Chondrocyte (in vitro differentiated cells): ENCODE measurements at places on chromosomes 4 and X. TPM values are rescaled to one million over a fixed set of nuclear protein-coding genes. Genes with fewer than 3 reads are reported as not detected.

OPRPN gene
- not detected in 3 replicates for total RNA-seq

SLC26A1 gene
- 0.72 to 1.6 TPM (median 0.75 TPM) in 3 replicates for total RNA-seq

VSIG4 gene
- total RNA-seq, result not detected in 3 replicates

RPS6KA3 gene
- total RNA-seq, result 18.4 to 19.5 TPM (median 18.8 TPM) in 3 replicates

PASD1 gene
- total RNA-seq, result not detected in 3 replicates

HTRA3 gene
- 0.68 to 4.8 TPM (median 3.5 TPM) in 3 replicates for total RNA-seq

PITX2 gene
- total RNA-seq, result 0.64 to 1.0 TPM in 2 of 3 replicates, not detected in the other

SASH3 gene
- total RNA-seq, result not detected in 3 replicates

ODAM gene
- total RNA-seq, result not detected in 3 replicates

FANCB gene
- total RNA-seq, result 3.0 to 7.1 TPM (median 3.2 TPM) in 3 replicates

SMS gene
- 73.0 to 131 TPM (median 129 TPM) in 3 replicates for total RNA-seq

GRCh38 chr4:3671571-3672464 lies 94.4 kb upstream of the ADRA2C start:
- DNase-seq, result peak; percentile 55
- H3K36me3 ChIP-seq, result no peaks in the 10 kb centered on the region
- H3K27me3 ChIP-seq, result peaks cover 16% of the 10 kb centered on the region

GRCh38 chr4:61049018-61049417 lies 151.1 kb upstream of the ADGRL3 start:
- no peak overlapping the region for H3K27ac ChIP-seq
- no peak overlapping the region for H3K4me3 ChIP-seq
- no peaks in the 10 kb centered on the region for H3K27me3 ChIP-seq
- no peaks in the 10 kb centered on the region for H3K36me3 ChIP-seq
- no peaks in the 10 kb centered on the region for H3K4me1 ChIP-seq

DNA sequence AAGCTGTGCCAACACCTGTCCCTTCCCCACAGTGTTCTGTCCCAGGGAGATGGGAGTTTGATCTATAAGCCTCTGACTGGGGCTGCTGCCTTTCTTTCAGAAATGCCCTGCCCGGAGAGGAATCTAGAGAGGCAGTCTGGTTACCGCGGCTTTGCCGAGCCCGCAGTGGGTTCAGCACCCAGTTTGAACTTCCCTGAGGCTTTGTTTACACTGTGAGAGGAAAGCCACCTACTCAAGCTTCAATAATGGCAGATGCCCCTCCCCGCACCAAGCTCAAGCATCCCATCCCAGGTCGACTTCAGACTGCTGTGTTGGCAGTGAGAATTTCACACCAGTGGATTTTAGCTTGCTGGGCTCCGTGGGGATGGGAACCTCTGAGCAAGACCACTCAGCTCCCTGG lies 33.3 kb upstream of the ARSJ start:
- no peak overlapping the region for H3K4me3 ChIP-seq
- peaks cover 13% of the 10 kb centered on the region for H3K4me1 ChIP-seq
- H3K36me3 ChIP-seq, result peaks cover 9% of the 10 kb centered on the region
- no peak for DNase-seq
- no peak overlapping the region for H3K27ac ChIP-seq

DNA sequence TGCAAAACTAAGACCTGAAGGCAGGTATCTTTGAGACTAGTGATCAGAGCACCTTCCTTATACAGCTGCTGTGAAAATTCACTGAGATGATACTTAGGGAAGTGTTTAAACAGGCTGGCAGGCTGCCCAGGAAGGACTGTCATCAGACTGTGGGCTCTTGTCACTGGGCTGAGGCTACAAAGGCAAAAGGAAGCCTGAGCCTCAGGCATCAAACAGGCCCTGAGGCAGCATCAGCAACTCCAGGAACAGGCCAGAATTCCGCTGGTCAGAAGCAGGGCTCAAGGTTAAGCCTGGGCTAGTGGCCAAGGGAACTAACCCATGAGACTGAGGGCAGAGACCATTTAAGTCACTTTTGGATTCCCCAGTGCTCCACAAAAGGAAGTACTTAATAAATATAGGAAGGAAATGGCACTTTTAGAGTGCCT lies 12.8 kb downstream of the PJA1 start:
- H3K4me1 ChIP-seq, result no peaks in the 10 kb centered on the region
- no peaks in the 10 kb centered on the region for H3K36me3 ChIP-seq
- H3K27me3 ChIP-seq, result no peaks in the 10 kb centered on the region

DNA sequence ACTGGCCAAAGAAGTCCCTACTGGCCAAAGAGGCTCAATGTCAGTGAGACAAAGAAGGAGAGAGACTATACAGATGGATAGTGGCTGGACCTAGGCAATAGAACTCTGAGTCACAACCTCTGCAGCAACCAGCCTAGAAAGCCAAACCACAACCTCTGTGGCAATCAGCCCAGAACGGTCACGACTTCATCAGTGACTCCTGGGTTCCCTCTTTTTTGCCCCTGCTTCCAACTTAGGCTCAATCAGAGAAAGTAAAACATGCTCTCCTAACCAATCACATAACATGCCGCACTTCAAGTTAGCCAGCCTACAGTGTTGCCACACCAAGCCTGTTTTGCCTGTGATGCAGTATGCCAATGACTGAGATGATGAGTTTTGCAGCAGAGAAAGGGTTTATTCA lies 203.4 kb downstream of the ANAPC10 start:
- H3K4me1 ChIP-seq, result no peaks in the 10 kb centered on the region
- no peak for DNase-seq

GRCh38 chr4:48913346-48913745 lies 6.8 kb upstream of the OCIAD2 start:
- peak overlapping the region; percentile 89 for H3K27ac ChIP-seq
- no peaks in the 10 kb centered on the region for H3K27me3 ChIP-seq
- H3K4me1 ChIP-seq, result peaks cover 15% of the 10 kb centered on the region
- no peak overlapping the region for H3K4me3 ChIP-seq
- H3K36me3 ChIP-seq, result no peaks in the 10 kb centered on the region

GRCh38 chr4:37780444-37781130 lies 45.9 kb upstream of the PGM2 start:
- DNase-seq, result no peak
- no peaks in the 10 kb centered on the region for H3K27me3 ChIP-seq
- H3K36me3 ChIP-seq, result no peaks in the 10 kb centered on the region
- H3K4me1 ChIP-seq, result no peaks in the 10 kb centered on the region

DNA sequence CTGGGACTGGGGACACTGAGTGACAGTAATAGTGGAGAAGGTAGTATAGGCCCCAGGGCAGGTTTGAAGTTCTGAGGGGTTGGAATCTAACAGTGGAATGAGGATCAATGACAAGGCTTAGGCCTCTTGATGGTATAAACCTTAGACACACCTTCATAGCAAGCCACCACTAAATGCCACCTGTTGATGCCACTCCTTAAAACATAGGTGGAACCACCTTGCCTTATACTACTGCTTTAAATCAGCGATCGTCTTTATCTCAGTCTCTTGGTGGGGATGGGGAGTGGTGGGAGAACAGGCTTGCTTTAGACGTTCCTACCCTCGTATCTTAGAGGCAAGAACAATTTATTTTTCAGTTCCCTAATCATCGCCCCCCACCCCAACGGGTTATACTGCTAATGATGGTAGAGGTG lies 1.2 kb downstream of the RAB33B start:
- H3K4me3 ChIP-seq, result peak overlapping the region; percentile 97
- no peaks in the 10 kb centered on the region for H3K36me3 ChIP-seq
- DNase-seq, result no peak
- H3K27ac ChIP-seq, result peak overlapping the region; percentile 13

DNA sequence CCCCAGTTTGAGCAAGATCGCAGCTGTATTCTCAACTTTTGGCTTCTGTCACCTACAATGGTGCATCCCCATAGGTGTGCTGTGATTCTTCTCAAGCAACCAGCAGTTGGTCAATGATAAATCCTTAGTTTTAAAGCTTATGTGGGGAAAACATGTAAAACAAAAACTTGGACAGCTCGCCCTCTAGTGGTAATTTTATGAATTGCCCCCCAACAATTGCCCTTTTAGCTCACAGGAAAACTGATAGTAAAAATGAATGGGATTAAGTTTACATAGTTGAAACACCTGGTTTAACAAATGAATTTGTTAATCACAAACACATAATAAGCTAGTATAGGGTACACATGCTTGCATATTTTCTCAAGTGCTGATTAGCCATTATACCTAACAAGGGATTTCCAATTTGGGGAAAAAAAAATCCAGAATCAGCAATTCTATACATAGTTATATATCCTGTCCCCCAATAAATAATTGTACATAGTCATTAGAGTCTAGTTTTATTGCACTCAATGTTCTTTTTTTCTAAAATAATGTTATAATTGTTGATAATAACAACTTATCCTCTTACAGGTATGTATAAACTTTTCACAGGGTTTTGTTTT lies 30.1 kb downstream of the TEX13A start:
- no peak overlapping the region for H3K27ac ChIP-seq
- no peak overlapping the region for H3K4me3 ChIP-seq
- no peaks in the 10 kb centered on the region for H3K4me1 ChIP-seq
- H3K27me3 ChIP-seq, result peaks cover 3% of the 10 kb centered on the region
- H3K36me3 ChIP-seq, result no peaks in the 10 kb centered on the region
- no peak for DNase-seq

DNA sequence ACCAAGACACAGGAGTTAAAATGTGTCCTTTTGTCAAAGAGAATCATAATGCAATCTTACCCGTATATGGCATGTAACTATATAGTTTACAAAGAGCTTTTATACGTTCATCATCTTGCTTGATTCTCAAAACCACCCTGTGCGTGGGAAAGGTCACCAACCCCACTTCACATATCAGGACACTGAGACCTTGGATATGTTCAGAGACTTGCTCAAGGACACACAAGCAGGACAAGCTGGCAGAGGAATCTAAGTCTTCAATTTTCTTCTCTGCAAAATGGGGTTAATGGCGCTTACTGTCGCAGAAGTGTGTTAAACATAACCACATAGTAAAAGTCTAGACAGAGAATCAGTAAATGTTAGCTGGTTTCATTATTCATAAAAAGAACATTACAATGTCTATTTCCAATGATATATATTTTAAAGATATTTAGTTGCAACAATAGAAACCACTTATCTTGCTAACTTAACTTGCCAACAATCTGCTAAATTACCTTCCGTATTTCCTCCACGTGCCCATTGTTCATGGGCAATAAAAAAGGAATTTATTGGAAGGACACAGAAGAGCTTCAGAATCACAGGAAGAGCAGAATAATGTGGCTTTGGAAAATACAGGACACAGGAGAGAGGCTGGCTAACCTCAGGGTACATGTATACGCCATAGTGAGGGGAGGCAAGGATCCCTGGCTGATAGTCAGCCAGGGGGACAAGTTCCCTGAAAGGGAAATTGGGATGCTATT lies 64.6 kb upstream of the TAPT1 start:
- H3K4me1 ChIP-seq, result peaks cover 5% of the 10 kb centered on the region
- no peaks in the 10 kb centered on the region for H3K36me3 ChIP-seq
- H3K27ac ChIP-seq, result no peak overlapping the region
- no peak for DNase-seq
- H3K4me3 ChIP-seq, result no peak overlapping the region

DNA sequence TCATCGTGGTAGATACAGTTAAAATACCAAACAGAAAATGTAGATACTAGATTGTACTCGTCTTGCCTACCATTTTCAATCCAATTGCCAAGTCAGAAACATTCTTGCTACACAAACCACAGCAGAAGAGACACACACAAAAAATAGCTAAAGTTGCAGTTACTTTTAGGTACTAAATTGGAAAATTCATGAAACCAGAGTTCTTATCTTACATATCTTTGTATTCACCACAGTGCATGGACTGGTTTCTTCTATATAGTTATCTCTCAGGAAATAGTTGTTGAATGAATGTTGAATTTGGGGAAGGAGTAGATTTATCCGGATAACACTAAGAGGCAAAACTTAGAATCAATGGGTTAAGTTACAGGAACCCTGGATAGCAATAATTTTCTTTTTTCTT lies 14.2 kb downstream of the COL4A5 start:
- peaks cover 17% of the 10 kb centered on the region for H3K4me1 ChIP-seq
- DNase-seq, result no peak
- H3K27me3 ChIP-seq, result no peaks in the 10 kb centered on the region
- peak overlapping the region; percentile 17 for H3K27ac ChIP-seq
- H3K36me3 ChIP-seq, result peaks cover 2% of the 10 kb centered on the region
- H3K4me3 ChIP-seq, result no peak overlapping the region

- no peaks in the 10 kb centered on the region for H3K36me3 ChIP-seq
- peaks cover 31% of the 10 kb centered on the region for H3K4me1 ChIP-seq
- DNase-seq, result no peak
- no peak overlapping the region for H3K4me3 ChIP-seq
- no peak overlapping the region for H3K27ac ChIP-seq
- H3K27me3 ChIP-seq, result no peaks in the 10 kb centered on the region
These were observed 7.4 kb downstream of the AFF1 start for GRCh38 chr4:86942185-86942666.

DNA sequence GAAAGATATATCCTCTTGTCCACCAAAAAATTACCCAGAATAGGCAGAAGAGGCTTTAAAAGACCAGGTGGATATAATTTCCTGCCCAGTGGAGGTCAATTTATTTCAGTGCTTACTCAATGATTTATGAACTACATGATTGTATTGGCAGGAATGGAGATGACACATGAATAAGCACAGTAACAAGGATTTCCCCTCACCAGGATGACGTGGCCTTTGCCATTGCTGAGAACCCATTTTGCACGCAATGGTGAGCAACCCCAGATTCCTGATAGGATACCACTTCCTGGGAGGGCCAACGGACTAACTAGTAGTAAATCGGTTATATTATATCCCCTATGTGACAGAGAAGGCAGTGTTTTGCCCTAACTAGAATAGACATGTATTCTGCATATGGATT lies 11.6 kb upstream of the TTC29 start:
- peaks cover 9% of the 10 kb centered on the region for H3K4me1 ChIP-seq
- H3K4me3 ChIP-seq, result no peak overlapping the region
- no peak overlapping the region for H3K27ac ChIP-seq

DNA sequence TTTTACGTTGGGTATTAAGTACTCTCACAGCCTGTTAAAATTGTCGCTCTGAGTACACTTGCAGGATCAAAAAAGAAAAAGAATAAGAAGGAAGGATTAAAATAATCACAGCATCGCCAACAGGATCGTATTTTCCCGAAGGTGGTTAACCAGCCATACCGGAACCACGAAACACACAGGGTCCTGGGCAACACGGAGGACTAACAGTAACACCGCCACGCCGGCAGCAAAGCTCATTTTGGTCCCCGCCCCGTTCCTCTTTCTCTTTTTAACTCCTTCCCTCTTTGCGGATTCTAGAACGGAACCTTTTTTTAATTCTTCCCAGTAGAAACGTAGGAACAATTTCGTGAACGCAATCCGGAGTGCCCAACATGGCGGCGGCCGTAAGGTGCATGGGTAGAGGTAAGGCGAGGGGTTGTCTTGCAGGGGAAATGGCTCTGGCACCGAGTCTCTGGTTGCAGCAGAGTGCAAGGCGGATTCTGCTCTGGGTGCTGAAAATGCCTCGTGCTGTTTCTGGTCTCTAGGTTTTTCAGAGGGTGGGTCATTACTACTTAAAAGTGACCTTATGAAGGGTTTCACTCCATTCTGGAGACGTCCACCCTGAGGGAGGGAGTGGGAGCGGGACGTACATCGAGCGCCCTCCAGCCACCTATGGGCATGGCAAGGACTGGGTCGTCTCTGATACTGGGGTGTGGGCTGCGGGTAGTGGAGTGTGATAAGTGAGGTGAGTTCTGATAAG lies at the start of gene MRPL1:
Gene MRPL1, plus strand, starts transcription at position 353 of the 739 bp plus-strand sequence. Its CDS starts 19 bp downstream, at position 372.
- DNase-seq, result no peak
- peaks cover 1% of the 10 kb centered on the region for H3K36me3 ChIP-seq
- H3K4me3 ChIP-seq, result peak within 1 kb of the TSS; percentile 97
- H3K27ac ChIP-seq, result peak within 1 kb of the TSS; percentile 99
- no peaks in the 10 kb centered on the region for H3K27me3 ChIP-seq
- peaks cover 29% of the 10 kb centered on the region for H3K4me1 ChIP-seq
